ENCODE measurements at places on chromosomes 1 and 21.
A peak's percentile ranks its signal among the peaks of the same experiment; 100 is the strongest.

GRCh38 chr1:166090244-166090643, 76.6 kb downstream of the FAM78B start:
- DNase-seq: no peak

DNA sequence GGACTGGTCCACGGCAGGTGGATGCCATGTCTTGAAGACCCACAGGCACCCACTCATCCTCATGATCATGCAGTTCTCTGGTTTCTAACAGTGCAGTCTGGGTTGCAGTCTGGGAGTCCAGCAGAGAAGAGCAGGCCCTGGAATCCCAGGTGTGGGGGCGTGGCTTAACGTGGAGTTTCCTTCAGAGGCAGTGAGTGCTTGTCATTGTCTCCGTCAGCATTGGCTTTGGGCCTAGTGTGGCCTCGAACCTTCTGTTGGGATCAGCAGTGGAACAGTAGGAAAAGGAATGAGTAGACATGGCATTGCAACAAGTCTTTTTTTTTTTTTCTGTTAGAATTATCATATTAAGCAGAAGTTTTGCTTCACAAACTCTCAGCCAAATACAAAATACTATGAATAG, 12.8 kb downstream of the LGALS8 start:
- peak; percentile 56 for DNase-seq

- DNase-seq: no peak
Observed at GRCh38 chr1:246332078-246332477, 175.0 kb downstream of the SMYD3 start.

DNA sequence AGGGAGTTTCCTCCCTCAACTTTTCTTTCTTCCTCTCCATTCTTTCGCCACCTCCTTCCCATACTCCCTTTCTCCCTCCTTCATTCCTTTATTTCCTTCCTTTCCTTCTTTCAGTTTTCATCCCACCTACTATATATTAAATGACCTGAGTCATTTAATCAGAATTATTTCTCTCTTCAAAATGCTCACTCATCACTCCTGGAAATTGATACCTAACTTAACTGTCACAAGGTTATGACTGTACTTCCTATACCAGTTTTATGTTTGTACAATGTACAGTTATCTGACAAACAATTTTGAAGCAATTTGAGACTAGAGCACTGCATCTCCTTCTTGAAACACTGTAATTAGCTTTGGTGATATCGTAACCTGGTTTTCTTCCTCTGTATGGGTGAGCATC, 41.4 kb downstream of the NEXN start:
- DNase-seq: no peak

GRCh38 chr1:75265792-75266191, 131.6 kb downstream of the LHX8 start:
- DNase-seq: peak; percentile 79

DNA sequence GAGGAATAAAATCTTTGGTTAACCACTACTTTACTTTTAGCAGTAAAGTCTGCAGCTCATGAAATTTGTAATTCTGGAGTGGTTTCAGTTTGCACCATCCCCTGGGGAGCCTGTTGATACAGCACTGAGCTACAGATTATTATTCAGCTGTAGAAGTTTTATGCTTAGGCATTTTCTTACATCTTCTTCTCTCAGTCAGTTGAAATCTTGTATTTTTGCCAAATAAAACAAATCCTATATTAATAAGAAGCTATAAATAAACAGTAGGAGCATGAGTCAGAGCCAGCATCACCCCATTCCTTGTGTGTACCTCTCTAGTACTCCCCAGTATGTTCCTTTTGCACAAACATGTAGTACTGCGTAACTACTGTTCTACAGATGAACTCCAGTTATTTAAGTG, 118.9 kb downstream of the ATF6 start:
- peak; percentile 1 for DNase-seq

- DNase-seq: no peak
Observed at GRCh38 chr1:66767626-66768025, 15.4 kb downstream of the DYNLT5 start.

DNA sequence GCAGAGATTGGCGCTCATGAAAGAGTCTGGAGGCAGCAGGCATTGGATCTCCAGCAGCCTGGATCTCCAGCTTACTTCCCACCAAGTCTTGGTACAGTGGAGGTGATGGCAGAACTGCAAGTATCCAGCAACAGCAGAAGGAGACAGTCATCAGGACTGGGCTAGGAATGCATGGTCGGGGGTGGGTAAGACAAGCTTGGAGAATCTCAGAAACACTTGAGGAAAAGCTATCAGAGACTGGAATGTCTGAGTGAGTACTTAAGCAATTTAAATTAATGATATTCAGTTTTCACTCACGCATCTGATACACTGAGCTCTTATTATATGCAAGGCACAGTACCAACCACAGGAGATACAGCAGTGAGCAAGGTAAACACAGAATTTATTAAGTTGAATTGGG, 9.8 kb downstream of the TMEM35B start:
- DNase-seq: no peak

GRCh38 chr21:17467829-17468228, 45.0 kb upstream of the CXADR start:
- no peak for DNase-seq

DNA sequence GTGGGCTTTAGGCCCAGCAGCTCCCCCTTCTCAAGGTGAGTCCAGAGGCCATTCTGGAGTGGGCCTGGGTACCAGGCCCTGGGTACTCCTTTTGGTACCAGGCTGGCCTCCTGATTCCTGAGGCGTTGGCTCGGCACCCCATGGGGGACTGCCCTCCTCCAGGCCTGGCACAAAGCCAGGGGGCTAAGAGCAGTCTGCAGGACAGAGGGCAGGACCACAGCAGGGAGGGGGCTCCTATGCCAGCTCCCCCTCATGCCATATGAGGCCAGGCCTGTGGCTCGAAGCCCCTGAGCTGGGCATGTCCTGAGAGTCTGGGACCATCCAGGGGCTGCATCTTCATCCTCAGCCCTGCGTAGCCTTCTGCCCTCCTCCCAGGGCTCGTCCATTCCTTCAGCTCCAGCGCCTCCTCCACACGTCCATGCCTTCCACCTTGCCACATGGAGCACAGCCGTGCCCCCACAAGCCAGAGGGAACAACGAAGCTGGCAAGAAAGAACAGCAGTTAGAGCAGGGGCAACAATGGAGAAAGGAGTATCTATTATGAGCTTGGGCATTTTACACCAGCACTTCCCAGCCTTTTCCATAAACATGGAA, 3.2 kb downstream of the PHLDA3 start:
- no peak for DNase-seq

DNA sequence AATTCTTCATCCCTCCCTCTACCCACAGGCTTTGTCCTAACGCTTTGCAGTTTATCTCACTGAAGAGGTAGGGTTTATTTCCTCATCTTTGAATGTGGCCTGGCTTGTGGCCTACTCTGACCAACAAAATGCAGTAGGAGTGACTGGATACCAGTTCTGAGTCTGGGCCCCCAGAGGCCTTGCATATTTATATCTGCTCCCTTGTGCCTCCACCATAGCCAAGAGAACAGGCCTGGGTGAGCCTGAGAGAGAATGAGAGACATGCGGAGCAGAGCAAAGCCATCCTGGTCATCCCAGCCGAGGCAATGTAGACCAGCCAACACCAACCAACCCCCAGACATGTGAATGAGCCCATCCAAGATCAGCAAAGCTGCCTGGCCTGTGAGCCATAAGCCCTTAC, 30.3 kb downstream of the SMIM12 start:
- DNase-seq: no peak

- no peak for DNase-seq
Observed at GRCh38 chr1:219699870-219700269, 87.0 kb upstream of the ZC3H11B start.

DNA sequence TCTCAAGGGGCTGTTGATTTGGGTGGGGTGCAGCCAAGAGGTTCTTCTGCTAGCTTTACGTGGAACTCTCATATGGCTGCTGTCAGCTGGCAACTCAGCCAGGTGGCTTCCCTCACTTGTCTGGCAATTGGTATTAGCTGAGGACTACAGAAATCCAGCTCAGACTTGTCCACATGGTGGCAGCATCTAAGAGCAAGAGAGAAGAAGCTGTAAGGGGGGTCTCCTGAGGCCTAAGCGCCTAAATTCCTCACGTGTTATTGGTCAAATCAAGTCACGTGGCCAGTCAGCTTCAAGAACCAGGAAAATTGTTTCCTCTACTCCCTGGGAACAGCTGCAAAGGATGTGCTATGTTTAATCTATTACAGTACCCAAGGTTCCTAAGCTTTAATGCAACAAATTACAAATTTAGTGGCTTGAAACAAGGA, 4.2 kb upstream of the DYRK3 start:
- DNase-seq: peak; percentile 77

DNA sequence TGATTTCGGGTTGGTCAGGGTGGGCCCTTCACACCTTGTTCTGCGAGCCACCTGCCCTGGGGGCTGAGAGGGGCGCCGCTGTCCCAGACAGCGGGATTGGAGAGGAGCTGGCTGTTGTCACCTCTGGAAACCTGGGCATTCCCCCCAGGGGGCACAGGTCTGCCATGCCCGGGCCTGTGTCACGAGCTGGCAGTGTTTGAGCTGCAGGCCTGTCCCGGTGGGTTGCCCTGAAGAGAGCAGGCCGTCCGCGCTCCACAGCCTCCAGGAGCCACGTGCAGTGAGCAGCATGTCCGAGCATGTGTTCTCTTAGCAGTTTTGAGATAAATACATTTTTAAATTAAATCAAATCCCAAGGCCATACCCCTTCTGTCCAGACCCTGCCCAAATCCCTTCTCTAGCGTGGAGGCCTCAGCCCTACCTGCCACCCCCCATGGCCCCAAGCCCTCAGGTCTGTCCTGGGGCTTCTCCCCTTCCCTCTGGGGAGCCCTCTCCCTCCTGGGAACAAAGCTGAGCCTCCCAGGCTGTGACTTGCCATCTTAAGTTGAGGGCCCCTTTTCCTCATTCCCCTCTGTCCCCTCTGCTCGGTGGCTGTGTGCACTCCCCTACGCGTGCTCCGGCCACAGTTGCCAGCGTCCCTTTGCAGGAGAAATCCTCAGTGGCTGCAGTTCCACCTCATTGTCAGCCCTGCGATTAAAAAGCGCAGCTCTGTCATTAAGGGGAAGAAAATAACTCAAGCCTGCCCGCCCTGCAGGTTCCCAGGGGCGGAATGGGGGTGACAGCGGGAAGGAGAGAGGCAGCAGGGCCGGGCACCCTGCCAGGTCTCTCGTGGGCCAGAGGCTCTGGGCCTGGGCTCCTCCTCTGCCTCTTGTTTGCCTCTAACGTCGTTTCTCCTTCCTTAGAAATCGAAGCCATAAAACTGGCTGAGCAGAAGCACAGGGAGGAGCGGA, 26.6 kb downstream of the SLX9 start:
- no peak for DNase-seq

DNA sequence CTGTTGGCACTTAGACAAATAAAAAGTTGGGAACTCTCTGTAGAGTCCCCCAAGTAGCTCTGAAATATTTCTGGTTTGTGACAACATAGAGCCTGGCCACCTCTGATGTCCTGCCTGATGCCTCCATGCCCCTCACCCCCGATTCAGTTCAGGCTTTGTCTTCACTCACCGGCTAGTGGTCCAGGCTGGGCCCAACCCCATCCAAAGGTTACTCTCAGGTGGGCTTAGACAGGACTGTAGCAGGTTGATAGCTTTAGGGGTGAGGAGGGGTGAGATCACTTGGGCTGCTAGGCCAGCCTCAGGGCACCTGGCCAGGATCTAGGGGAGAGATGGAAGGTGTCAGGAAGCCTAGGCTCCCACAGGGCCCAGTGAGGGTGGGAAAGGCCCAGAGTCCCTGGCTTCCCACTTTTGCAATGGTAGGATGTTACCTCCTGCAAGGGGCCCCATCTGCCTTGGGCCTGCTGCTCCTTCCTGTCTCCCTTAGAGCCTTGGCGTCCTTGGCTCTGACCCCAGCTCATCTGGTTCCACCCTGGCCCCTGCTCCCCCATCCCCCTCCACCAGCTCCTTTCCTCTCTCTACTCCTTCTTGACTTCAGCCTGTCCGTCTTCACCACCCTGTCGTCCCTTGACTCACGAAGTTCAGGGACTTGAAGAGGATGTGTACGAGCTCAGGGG, 6.7 kb downstream of the EPS8L3 start:
- no peak for DNase-seq

GRCh38 chr1:59509341-59509875, 212.5 kb downstream of the FGGY start:
- DNase-seq: no peak

DNA sequence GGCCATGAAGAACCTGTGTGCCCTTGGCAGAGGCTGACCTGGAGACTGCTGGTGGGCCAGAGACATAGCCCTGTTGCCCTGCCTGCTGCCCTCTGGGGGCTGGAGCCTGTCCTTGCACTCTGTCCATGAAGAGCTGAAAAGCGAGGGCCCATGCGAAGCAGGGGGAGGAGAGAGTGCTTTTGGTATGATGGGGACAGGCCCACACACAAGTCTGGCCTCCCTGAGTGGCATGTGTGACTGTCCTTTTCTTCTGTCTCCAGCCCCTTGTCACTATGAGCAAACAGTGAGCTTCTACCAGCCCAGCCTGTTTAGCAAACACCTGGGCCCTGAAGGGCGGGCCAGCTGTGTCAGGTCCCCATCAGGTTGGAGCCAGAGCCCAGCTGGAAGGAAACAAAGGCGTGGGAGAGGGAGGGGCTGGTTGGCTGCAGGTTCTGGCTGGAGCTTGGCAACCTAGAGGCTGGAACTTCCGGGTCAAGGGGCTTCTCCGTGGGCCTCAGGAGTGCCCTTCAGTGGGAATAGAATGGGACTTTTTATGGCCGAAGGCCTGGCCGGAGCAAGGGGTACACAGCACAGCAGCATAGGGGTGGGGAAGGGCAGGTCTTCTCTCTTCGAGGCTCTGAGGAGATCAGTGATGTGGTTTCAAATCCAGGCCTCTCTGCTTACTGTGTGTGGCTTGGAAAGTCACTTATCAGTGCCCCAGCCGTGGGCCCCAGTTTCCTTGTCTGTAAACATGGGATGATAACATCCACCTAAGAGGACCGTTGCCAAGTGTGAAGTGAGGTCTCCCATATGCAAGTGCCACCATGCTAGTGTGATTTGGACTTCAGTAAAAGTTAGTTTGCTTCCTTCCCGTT, 14.3 kb downstream of the QSOX1 start:
- peak; percentile 75 for DNase-seq

- no peak for DNase-seq
Observed at GRCh38 chr1:198880818-198881597, 242.2 kb downstream of the PTPRC start.

DNA sequence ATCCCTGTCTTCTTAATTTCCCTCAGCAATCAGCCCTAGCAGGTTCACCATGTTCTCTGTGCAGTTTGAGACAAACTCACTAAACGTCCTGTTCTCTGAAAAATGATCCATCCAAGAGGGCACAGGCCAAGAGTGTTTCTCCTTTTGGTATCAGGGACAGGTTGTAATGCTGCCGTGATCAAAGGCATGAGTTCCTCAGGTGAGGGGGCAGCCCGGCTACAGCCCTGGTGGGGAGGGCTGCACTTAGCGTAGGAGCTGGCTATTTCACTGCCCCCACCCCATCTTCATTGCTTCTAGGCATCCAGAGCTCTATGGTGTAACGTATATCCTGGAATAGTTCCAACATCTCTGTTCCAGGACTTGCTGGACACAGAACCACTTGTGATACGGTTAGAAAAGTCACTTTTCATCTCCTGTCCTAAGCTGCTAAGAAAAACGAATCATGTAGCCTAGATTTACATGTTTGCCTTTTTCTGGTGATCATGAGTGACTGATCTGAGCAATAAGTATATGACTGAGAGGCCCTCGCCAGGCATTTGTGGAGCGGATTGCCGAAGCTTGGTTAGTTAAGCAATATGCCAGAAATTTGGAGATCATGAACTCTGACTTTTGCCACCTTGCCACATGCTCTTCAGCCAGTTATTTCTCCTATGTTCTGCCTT, 41.1 kb upstream of the SRP9 start:
- no peak for DNase-seq

Measured in NCI-H1417 (cell line).